ENCODE measurements at places on chromosomes 12 and 14.
A peak's percentile ranks its signal among the peaks of the same experiment; 100 is the strongest.

- DNase-seq, result no peak
Measured at GRCh38 chr14:52053044-52053443, 15.8 kb downstream of the NID2 start.

GRCh38 chr12:38689195-38689594, 216.2 kb downstream of the CPNE8 start:
- DNase-seq, result no peak

DNA sequence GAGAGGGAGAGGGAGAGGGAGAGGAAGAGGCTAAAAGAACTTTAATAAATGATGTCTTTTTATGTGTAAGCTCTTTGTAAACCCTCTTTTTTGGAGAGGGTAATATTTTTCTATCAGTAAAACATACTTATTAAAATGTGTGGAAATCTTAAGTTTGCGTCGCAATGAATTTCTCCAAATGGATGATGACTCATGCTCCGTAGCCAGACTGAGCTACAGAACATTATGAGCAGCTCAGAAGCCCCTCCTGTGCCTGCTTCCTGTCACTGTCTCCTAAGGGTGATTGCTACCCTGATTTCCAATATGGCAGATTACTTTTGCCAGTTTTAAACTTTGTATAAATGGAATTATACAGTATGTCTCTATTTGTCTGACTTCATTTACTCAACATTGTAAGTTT, 13.0 kb upstream of the PYGL start:
- no peak for DNase-seq

GRCh38 chr12:127562816-127563215, 704.2 kb upstream of the TMEM132C start:
- DNase-seq, result no peak

DNA sequence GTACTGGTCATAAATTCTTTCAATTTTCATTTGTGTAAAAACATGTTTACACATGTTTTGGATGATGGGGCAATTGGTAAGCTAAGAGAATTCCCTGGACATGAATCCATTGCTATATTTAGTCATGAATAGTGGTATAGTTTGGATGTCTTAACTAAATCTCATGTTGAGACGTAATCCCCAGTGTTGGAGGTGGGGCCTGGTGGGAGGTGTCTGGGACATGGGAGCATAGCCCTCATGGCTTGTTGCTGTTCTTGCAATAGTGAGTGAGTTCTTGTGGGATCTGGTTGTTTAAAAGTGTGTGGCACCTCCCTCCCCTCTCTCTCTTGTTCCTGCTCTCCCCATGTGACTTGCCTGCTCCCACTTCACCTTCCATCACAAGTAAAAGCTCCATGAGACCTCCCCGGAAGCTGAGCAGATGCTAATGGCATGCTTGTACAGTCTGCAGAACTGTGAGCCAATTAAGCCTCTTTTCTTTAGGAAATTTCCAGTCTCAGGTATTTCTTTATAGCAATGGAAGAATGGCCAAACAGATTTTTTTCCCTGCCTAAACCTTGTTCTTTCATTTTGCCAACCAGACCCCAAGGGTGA, 33.6 kb downstream of the CTSG start:
- DNase-seq, result no peak

GRCh38 chr12:80356097-80356496, 87.9 kb upstream of the PTPRQ start:
- DNase-seq, result no peak

- DNase-seq, result peak; percentile 88
Measured at GRCh38 chr12:113174461-113175384, 10.6 kb downstream of the DDX54 start.

- no peak for DNase-seq
Measured at GRCh38 chr12:98355322-98355721, 160.1 kb upstream of the TMPO start.

GRCh38 chr12:101243616-101244015, 33.6 kb upstream of the SLC5A8 start:
- no peak for DNase-seq

GRCh38 chr14:96225213-96225612, 20.6 kb downstream of the BDKRB2 start:
- DNase-seq, result no peak

DNA sequence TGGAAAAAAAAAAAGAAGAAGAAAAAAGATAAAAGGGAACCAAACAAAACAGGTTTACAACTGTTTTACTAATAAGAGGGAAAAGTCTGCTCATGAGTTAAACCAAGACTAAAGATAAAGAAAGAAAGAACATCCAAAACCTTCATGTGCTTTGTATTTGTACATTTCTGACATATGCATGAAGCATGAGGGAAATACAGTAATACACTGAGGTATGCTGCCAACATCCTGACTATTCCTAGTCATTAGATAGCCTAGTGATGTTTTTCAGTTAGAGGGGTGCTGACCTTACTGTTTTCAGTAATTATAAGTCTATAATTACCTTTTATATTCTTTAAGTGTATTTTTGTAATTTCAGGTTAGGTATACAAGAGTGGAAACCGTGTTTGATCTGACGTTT, 793.3 kb downstream of the DIO2 start:
- no peak for DNase-seq

DNA sequence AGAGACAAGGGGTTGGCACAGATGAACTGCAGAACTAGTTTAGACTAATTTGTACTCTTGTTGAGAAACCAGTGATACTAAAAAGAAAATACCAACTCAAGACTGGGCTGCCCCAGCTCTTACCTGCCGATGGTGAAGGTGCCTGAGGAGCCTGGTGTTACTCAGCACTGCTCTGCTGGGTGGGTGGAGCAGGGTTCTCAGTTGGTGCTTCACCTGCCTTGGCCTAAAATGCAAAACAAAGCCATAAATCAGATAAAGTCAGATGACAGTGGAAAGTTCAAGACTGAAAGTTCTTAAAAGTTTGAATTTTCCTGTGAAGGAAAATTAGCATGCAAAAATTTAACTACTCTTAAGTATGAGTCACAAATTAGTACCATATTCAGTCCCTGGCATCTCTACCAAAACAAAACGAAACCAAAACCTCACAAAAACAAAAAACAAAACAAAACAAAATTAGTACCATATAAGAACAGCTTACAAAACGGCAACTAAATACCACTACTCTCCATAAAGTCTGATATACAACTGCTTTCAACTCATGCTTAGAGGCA, 21.9 kb downstream of the YBX3 start:
- no peak for DNase-seq

DNA sequence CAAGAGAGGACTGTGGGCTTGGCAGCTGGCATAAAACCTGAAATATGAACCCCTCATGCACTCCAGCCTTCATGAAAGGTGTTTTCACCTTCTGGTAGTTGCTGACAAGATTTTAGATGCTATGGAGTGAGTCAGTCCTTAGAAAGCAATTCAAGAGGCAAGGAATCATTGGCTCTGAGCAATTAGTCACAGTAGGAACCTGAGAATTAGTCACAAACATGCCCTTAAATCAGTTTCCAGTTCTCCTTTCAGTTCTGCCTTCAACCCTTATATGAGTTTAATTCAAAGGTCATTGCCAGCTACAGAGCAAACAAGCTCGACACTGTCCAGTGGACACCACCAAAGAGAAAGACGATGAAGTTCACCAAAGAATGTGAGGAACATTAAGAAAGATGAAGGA, 472.3 kb downstream of the GLT1D1 start:
- no peak for DNase-seq

GRCh38 chr12:25020621-25021243, 71.8 kb upstream of the BCAT1 start:
- peak; percentile 54 for DNase-seq

DNA sequence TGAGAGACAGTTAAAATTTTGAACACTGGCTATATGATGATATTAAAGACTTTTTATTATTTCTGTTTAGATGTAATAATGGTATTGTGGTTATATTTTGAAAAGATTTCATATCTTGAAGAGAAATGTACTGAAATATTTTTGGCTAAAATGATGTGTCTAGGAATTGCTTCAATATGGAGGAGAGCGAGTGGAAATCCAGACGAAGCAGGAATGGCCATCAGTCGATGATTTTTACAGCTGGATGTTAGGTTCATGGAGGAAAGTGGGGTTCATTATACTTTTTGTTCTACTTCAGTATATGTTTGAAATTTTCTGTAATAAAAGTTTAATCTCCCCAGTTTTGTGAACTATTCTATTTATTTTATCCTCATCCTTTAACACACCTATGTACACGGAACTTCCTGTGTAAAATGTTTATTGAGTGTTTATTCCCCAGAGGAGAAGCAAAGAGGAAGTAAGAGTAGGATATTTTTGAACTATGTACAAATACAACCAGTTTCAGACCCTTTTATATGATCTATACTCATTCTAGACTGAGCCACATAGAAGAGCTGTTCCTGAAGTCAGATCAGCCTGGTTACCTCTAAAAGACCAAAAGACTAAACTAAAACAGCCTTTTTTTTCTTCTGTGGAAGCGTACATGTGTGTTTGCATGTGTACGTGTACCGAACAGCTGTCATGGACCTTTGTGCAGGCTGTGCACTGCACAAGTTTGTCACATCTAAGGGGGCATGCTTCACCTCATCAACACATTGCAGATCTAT, 211.0 kb upstream of the NUDT4 start:
- peak; percentile 34 for DNase-seq

DNA sequence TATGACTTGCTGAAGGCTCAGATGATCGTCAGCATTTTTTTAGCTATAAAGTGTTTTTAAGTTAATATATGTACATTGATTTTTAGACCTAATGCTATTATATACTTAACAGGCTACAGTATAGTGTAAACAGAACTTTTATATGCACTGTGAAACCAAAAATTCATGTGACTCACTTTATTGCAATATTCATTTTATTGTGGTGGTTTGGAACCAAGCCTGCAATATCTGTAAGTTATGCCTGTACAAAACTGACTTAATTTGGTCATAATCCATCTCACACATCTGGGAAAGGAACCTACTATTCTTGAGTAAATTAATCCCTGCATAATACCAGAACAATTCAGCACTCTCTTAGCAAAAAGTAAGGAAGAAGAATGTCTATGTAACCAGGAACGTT, 390.7 kb downstream of the SYT1 start:
- no peak for DNase-seq

DNA sequence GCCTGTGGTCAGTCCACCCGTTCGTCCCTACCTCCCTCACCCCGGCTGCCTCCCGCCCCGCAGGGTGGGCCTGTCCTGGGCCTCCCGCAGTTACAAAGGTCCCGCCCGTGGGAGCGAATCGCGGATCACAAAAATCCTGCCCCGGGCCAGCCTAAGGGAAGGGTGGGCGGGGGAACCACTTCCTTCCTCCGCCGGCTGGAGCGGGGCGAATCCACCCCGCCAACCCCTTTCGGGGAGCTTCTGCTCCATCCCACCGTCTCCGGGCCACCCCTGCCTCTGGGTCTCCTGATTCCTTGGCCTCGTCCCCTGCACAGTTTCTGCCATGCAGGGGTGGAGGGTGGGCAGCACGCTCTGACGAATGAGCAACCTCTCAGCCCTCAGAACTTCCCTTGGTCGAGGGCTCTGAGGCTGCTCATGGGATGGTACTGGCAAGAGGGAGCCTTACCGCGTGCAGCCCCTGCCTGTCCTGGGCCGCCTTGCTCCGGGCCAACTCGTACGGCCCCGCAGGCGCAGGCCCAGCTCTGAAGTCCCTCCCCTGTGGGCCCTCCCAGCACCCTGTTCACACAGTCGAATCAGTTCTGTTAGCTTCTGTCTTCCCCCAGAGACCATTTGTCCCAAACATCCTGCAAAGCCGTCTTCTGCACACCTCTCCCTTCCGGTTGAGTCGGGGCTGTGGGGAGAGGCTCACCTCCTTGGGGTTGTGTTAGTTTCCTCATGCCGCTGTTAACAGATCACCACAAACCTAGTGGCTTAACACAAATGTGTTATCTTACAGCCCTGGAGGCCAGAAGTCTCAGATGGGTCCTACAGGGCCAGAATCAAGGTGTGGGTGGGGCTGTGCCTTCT, 589 bp upstream of the HVCN1 start:
- DNase-seq, result peak; percentile 84

GRCh38 chr12:68276402-68276930, 23.1 kb upstream of the IL22 start:
- no peak for DNase-seq

DNA sequence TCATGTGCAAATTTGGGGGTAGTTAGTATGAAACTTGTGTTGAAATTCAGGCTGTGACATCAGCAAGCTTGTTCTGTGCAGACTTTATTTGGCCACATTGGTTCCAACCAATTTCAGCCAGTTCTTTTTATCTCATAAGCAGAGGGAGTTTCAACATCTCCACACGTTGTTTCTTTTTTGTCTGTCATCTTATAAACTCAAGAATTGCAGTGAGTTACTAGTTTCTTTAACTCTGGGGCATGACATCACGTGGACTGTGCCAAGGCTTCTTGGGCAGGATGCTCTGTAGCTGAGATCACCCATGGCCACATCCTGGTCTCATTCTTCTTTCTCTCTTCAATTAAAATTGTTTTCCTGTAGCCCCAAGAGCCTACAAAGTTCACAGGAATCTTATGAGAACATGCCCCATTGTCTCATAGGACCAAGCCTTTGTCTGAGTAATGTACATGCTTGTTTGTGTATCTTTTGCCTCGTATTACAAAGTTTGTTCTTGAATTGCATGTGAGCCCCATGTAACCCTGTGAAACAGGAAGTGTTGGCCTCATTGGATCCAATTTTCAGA, 982.0 kb upstream of the TMEM132C start:
- DNase-seq, result no peak

- no peak for DNase-seq
Measured at GRCh38 chr14:35844494-35844893, 18.4 kb downstream of the BRMS1L start.

- DNase-seq, result no peak
Measured at GRCh38 chr12:72734581-72734980, 462.4 kb downstream of the TRHDE start.

GRCh38 chr12:10771132-10771733, 31.2 kb downstream of the TAS2R7 start:
- DNase-seq, result peak; percentile 9

DNA sequence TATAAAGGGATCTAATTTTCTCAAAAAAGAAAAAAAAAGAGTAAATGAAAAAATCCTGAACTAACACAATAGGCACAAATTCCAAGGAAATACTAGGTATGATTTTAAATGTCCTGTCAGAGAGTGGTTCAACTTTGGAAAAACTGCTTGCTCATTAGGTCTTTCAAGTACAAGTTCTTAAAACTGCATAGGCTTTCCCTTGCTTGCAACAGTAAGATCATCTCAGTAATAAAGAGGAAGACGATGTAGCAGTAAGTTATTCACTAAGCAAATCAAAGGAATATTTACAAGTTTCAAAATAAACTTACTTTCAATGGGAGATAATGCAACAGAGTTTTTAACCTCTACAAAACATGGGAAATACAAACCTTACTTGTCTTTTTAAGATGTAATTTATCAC, 21.6 kb downstream of the CORO1C start:
- DNase-seq, result no peak

DNA sequence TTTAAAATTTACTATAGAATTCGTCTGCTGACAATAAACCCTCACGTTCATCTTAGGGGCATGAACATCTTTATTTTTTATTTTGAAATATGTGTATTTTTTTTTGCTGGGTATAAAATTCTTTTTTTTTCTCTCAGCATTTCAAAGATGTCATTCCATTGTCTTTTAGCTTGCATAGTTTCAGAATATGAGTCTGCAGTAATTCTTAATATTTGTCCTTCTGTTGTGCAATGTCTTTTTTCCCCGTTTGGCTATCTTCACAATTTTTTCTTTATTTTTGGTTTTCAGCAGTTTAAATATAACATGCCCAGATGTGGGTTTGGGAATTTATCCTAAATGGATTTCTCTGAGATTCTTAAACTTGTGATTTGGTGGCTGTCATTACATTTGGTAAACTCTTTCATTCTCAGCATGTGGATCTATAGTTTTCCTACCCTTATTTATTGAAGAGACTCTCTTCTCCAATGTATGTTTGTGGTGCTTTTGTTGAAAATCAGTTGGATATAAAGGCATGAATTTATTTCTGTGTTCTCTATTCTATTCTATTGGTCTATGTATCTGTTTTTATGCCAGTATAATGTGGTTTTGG, 37.8 kb upstream of the PLBD1 start:
- DNase-seq, result no peak

- DNase-seq, result no peak
Measured at GRCh38 chr14:36555998-36556743, 26.2 kb downstream of the NKX2-8 start.
